ENCODE measurements at places on chromosomes 11 and 22.

GRCh38 chr11:57772562-57772961 lies 11.0 kb downstream of the CTNND1 start:
- no peak for DNase-seq

DNA sequence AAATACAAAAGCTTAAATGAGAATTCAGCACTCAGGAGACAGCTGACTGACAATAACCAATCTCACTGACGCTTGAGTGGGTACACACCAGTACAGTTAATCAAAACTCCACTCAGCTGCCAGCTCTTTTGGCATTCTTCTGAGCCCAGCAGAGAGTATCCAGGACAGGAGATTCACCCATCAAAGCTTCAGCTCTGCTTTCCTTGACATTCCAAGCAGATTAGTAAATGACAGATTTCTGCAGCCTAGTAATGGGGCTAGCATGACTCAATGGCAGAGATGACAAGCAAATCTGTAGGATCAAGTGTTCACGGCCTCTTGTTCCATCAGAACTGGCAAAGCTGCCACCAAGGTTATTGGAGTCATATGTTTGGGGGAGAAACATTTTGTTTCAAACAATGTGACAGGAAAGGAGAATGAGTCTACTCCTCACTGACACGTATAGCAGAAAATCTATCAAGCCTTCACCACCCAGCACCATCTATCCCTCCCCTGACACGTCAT lies 420.0 kb downstream of the DYNC2H1 start:
- DNase-seq, result no peak

GRCh38 chr22:19122752-19123492 lies 710 bp upstream of the DGCR2 start:
- no peak for DNase-seq

DNA sequence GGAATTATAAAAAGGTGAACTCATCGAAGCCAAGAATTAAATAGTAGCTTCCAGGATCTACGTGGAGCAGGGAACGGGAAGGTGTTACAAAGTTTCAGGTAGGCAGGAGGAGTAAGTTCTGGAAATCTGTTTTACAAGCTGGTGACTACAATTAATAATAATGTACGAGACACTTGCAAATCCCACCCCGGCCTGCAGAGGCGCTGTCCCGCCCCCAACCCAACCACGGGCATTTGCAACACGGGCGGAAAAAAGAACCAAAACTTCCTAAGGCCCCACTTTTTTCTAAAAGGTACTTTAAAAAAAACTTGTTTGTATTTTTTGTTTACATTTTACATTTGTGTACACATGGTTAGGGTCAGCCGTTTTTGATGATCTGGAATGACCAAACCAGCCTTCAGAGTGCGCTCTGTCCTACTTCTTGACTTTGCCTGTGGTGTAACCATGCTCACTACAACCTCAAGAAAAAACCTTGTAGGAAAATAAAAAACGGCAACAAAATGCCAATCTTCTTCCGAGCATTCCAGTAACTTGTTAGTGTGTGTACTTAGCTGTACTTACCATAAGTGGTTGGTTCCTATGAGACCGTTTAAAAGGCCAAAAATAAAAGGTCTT lies 449.6 kb upstream of the B3GAT1 start:
- DNase-seq, result no peak

- DNase-seq, result no peak
Measured at GRCh38 chr11:78742430-78742829, 167.8 kb upstream of the NARS2 start.

- no peak for DNase-seq
Measured at GRCh38 chr11:115696563-115696962, 192.3 kb upstream of the CADM1 start.

- DNase-seq, result no peak
Measured at GRCh38 chr22:19959043-19959586, 17.5 kb upstream of the TXNRD2 start.

DNA sequence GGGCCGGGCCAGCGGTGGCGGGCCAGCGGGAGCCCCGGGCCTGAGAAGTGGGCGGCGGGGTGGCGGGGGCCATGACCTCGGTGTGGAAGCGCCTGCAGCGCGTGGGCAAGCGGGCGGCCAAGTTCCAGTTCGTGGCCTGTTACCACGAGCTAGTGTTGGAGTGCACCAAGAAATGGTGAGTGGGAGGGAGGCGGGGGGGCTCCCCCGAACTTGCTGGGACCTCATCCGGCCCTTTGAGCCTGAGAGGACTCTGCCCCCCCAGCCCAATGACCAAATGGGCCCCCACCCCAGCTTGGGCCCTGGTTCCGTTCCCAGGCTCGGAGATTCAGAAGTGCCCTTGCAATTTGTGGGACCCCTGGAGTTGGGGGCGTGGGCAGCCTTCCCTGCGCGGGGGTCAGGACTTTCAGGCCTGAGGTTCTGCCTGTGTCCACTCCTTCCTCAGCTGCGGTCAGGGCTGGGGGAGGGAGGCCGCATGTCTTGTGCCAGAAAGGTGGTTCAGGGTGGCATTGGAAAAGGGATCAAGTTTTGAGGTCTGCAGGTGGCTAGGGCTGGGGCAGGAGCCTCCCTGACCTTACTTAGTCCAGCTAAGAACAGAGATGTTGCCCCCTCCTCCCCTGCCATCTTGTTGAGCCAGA lies 496 bp downstream of the EHBP1L1 start:
- no peak for DNase-seq

GRCh38 chr11:118615976-118616371 lies 8.6 kb downstream of the PHLDB1 start:
- DNase-seq, result no peak

All from activated T-helper 1 cell treated with anti-CD3 and anti-CD28 coated beads, Interleukin-12 subunit alpha, Interleukin-12 subunit beta, Interleukin-2, Interleukin-4 antibody, amounts not matched to agents 30 ng/mL and 10 ng/mL and 1 ng/mL, durations not matched to agents 14 hours and 24 hours and 36 hours (primary cell).